ENCODE measurements at places on chromosomes 3 and 15.

DNA sequence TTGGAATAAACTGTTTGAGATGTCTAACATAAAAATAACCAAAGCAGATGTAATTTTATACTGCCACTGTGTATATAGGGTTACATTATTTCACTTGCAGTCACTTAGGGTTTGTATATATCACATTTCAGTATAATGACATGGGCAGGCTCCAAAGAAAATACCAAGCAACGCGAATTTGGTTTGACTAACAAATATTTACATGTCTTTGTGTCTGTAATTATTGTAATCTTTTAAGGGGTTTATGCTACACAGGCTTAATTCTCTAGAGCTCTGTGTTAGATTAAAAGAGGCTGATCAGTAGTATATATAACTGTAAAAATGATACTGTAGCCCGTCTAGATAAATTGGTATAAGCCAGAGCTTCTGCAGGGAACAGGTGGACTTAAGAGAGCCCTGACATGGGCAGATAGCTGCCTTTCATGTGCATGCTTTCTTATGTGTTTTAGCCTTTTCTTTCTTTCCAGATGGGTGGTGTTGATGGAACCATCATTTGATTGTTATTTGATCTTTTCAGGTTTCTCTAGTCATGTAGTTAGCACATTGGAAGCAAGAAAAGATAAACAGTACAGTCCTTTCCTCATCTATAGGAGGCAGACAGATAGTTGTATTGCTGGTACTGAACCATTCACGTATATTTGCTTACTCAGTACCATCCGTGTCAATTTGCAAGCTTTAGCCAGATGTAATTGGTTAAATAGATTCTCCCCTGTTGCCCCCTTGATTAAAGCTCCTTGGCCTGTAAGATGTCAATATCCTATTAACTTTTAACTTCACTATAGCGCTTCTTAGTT, 86.1 kb downstream of the GALK2 start:
- peaks cover 21% of the 10 kb centered on the region for H3K36me3 ChIP-seq
- no peak overlapping the region for H3K4me3 ChIP-seq
- H3K27ac ChIP-seq, result no peak overlapping the region
- no peak for DNase-seq
- peaks cover 6% of the 10 kb centered on the region for H3K4me1 ChIP-seq

DNA sequence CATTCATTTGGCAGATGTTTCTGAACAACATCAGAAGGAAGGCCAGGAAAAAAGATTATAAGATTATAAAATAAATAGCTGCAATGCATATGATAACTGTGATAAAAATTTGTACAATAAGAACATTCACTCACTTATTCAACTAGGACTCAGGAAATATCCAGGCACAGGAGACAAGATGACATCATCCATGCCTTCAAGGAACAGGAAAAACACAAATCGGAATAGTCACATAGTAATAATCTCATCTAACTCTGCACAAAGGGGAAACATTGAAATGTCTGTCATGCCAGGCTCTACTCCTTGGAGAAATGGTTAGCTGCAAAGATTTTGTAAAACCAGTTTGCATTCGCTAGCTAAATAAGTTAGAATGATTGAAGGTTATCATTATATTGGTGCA, 233.5 kb upstream of the AGTR1 start:
- H3K36me3 ChIP-seq, result no peaks in the 10 kb centered on the region
- no peak overlapping the region for H3K4me3 ChIP-seq

GRCh38 chr3:42895580-42895868, 10.4 kb upstream of the ZNF662 start:
- no peak for DNase-seq
- H3K36me3 ChIP-seq, result peaks cover under 1% of the 10 kb centered on the region
- no peak overlapping the region for H3K4me3 ChIP-seq
- H3K4me1 ChIP-seq, result peaks cover 32% of the 10 kb centered on the region
- peaks cover 3% of the 10 kb centered on the region for H3K27me3 ChIP-seq

DNA sequence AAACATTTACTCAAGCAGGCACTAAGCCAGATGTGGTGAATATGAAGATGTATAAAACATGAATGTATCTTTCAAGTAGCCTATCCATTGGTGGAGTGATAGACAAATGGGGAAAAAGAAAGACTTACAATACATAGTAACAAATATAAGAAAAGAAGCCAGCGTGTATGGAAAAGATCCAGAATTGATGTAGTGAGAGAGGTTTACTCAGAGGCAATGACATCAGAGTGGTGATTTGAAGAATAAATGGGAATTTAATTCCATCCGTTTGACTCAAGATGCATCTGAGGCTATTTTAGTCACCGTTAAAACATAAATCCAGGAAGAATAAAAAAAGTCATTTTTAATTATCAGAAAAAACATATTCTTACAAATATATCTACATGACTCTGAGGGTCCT, 162.6 kb downstream of the IL1RAP start:
- H3K36me3 ChIP-seq, result no peaks in the 10 kb centered on the region
- no peak overlapping the region for H3K27ac ChIP-seq
- no peak for DNase-seq
- no peak overlapping the region for H3K4me3 ChIP-seq

GRCh38 chr3:178802993-178803693, 266.9 kb downstream of the KCNMB2 start:
- DNase-seq, result no peak
- no peaks in the 10 kb centered on the region for H3K4me1 ChIP-seq
- no peak overlapping the region for H3K4me3 ChIP-seq
- no peaks in the 10 kb centered on the region for H3K36me3 ChIP-seq
- no peak overlapping the region for H3K27ac ChIP-seq
- H3K27me3 ChIP-seq, result no peaks in the 10 kb centered on the region

Data from activated CD4-positive, alpha-beta memory T cell treated with anti-CD3 and anti-CD28 coated beads, Interleukin-2, amount 10 ng/mL, durations not matched to agents 7 days and 5 days (primary cell).